ENCODE measurements at places on chromosomes 4 and X.

GRCh38 chr4:49516796-49517195, 530.7 kb downstream of the CWH43 start:
- DNase-seq = no peak

DNA sequence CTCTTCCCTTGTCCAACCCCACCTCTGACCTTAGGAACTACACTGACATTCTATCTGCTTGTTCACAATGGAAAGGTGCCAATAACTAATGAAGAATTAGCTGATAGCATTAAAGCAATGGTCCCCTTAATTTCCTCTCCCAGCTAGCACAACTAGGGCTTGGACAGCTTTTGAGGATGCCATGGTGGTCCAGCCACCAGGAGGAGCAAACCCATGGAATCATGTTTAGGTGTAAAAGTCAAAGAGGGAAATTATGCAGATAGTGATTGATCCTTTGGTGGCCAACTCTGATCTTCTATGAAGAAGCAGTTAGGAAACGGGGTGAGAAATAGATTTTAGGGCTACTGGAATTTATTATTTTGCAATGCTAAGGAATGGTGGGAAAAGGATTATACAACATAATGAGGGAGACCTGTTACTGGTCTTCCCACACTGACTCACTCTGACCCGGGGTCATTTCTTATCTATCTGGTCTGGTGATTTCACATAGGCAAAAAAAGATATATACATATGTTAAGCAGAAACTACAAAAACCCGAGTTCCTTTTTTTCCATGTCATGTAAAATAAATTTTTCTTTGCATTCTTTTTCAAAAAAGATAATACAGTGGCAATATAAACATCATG, 45.8 kb upstream of the FBXW7 start:
- peak; percentile 41 for DNase-seq

- DNase-seq = no peak
Measured at GRCh38 chr4:1445716-1446445, 39.6 kb upstream of the NKX1-1 start.

DNA sequence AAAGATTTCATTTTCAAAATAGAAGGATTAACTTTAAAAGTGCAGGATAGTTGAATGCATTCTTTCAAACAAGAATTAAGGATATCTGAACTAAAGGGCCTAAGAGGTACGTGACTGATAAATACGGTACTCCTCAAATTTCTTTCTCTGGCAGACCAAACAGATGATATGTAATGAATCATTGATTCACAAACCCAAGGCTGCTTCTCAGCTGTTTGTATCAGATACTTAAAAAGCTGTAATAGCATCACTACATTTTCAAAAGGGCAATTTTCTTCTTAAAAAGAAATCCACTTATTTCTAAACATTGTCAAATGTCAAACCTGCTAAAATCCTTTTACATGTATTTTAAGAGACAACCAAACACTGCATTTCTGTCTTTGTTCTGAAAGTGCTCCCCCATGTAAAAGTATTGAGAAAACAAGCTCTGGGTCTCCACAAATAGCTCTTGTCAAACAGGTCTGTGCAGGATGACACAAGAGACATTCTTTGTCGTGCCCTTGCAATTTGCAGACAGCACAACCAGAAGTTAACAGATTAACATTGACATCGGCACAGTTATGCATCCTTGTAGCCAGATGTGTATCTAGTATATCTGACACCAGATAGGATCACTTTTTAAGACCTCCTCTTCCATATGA, 82.0 kb downstream of the MANBA start:
- DNase-seq = peak; percentile 36

GRCh38 chrX:70455366-70456202, 10.9 kb downstream of the DLG3 start:
- peak; percentile 72 for DNase-seq

- no peak for DNase-seq
Measured at GRCh38 chr4:78119698-78120097, 62.6 kb downstream of the FRAS1 start.

DNA sequence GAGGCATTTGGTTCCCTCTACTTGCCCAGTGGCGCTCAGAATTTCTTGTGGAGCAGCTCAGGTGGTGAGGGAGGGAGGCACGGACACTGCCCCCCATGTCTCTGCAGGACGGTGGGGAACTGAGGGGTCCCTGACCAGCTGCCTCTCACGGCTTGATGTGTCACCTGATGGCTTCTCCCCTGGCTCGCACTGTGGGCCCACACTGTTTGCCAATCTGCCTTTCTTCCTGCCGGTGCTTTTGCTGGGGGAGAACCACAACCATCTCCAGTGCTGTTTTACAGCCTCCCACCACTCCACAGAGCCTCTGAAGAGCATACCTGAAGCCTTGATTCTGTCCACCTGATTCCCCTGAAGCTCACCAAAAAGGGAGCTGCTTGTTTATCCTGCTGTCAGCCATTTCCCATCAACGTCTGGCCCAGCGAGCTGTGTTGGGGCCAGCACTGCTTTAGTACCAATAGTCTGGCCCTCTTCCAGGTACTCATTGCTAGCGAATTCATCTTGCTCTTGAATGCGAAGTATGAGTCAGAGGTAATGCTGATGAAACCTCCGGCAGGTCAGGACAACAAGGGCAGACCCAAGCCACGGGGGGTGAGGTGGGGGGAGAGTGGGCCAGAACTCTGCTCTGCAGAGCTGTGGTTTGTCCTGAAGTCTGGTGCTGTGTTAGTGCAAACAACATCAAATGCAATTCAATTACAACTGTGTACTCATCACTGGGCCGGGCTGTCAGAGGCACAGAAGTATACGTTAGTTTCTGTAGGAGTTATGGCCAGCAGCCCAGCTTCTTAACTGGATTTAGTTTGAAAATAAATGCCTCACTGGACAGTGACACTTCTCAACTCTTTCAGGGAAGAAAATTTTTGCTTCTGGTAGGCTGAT, 208.3 kb upstream of the JADE1 start:
- DNase-seq = peak; percentile 90

- peak; percentile 71 for DNase-seq
Measured at GRCh38 chr4:150739591-150739990, 157.6 kb downstream of the MAB21L2 start.

DNA sequence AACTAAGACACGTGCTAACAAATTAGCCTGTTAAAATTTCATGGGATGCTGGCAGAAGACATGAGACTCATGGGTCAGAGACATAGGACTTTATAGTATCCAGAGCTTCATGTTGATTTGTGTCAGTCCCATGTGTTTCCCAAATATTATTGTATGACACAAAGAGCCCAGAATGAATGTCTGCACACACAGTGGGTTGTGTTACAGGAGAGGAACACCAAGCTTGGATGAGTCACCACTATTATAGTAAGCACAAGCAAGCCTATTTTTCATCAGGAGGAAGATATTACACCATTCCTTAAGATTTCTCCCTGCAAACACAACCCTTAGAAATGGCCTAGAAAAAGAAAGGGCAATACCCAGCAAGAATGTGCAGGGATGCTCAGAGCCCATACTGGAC, 15.4 kb downstream of the BBS12 start:
- no peak for DNase-seq

- peak; percentile 64 for DNase-seq
Measured at GRCh38 chr4:24067367-24068193, 177.7 kb upstream of the PPARGC1A start.

DNA sequence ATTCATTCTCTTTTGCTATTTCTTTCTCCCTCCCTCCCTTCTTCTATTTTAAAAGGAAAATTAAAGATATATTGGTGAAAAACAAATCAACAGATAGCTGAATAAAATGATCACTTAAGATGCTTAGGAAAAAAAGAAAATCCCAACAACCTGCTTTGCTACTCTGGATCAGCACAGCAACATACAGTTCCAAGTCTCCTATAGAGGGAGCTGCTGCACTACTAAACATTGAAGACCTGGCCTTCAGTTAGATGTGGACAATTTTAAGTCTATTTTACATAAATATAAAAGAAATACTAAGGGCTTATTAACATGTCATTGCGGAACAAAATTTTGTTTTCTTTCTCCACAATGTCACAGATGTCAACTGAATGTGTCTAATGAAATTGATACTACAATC, 226.4 kb downstream of the MAGEB5 start:
- peak; percentile 40 for DNase-seq

- no peak for DNase-seq
Measured at GRCh38 chr4:150114641-150115040, 36.4 kb downstream of the DCLK2 start.

GRCh38 chr4:145883101-145883694, 55.4 kb downstream of the ZNF827 start:
- peak; percentile 31 for DNase-seq

DNA sequence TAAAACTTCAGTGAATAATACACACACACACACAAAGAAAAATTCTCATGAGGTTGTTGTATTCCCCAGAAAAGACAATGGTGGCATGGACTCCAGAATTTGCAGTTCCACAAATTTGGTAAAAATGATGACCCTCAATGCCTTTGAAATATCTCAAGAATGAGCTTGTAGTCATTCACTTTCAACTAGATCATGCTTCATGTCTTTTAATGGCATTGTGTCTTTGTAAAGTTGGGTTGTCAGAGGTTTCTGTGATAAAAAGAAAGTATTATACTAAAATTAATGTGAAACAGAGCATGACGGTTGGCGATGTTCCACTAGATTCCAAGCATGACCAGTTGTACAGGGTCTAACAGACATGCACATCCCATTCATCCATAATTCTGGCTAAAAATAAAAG, 685.0 kb upstream of the FRG1 start:
- DNase-seq = no peak

DNA sequence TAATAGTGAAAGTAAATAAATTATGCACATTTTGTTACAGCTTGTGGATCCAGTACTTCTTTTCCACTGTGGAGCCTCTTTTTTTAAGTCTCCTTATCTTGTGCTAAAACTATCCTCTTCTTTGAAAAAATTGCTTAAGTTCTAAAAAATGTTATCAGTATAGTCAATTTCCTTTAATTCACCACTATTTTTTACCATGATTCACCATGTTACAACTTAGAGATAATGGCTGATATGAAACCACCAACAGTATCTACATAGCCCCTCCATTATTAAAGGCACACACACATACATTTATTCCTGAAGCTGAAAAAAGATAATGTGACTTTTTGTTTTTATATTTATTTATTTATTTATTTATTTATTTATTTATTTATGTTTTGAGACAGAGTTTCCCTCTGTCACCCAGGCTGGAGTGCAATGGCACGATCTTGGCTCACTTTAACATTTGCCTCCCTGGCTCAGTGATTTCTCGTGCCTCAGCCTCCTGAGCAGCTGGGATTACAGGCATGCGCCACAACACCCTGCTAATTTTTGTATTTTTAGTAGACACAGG, 243.2 kb downstream of the SPOCK3 start:
- DNase-seq = no peak

DNA sequence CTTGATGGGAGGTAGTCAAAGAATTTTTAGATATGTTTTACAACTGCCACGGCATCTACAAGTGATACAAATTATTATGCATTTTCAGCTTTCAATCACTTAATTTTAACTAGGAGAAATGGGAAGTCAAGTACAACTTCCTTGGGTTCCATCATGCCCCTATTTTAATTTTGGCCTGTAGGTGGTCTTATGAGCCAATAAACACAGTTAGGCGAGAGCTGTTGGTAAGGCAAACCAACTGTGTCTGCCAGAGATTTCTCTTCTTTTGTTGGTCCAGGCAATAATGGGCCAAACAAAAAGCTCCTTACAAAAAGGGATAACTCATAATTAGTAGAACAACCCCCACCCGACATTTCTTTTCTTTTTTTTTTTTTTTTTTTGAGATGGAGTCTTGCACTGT, 63.3 kb upstream of the ARX start:
- peak; percentile 5 for DNase-seq

DNA sequence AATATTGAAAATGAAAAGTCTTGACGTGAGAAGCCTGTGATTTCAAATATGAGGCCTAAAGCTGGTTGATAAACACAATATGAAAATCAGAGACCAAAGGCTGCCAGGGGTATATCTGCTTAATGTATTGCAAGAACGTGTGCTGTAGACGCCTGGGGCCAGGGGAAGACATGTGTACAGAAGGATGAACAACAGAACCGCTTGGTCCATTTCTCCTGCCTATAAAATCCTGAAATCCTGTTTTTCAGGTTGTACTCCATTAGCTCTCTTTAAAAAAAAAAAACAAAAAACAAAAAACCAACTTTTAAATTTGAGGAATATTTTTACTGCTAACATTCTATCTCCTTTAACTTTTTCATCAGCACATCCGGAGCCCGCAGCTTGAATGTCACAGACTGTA, 109.2 kb downstream of the STOX2 start:
- DNase-seq = no peak

DNA sequence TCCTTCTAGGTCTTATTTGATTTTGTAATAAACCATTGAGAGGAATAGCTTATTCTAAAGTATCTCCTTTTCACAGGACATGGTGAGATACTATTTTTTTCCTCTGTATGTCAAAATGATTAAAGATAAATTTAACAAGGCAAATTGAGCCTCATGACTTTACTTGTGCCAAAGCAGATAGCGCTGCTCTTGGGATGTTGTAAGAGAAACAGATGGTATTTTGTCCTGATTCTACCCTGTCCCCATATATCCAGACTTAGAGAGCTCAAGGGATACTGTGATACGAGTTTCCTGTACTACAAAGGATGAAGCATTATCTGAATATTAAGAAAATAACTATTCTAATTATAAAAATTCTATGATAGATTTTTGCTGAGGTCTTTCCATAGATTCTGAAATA, 34.0 kb downstream of the EMCN start:
- no peak for DNase-seq

DNA sequence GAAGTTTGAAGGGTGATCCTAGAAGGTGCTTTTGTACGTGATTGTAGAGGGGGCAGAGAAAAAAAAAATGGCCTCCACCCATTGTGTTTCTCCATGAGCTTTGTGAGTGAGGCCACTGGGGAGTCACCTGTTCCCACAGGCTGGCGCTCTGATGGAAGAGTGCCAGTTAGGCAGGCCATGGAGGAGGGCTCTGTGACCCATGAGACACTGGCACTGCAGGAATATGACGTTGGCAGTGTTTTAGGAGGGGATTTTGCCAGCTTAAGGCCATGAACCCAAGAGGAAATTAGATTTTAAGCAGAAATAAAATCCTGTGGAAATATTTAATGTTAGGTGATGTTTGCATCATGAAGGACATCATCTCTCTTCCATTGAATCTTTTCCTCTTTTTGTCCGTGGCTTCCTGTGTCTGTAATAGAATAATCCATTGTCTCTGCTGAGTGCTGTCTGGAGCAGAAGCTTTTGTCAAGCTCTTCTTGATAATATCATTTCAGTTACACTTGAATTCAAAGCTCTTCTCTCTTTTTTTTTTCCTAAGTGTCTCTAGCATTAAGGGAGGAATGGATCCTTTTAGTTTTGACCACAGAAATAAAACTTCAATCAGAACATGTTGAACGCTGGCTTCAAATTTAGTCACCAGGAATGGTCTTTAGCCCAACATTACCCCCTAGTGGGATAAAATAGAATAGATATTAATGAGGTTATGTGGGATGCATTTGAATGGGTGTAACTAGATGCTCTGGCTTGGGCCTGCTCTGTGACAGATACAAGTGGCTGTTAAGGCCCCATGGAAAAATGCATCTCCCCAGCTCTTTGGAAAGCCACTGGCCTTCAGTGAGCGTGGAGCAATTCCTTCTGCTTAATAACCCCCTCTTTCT, 41.0 kb upstream of the UCP1 start:
- peak; percentile 51 for DNase-seq

- no peak for DNase-seq
Measured at GRCh38 chrX:153867671-153868070, 18.3 kb downstream of the L1CAM start.

GRCh38 chr4:189376901-189377300, 563.8 kb upstream of the FRG1 start:
- no peak for DNase-seq

- no peak for DNase-seq
Measured at GRCh38 chrX:79117078-79117477, 27.4 kb upstream of the GPR174 start.

All from mesendoderm (in vitro differentiated cells).